AG10803 (cell line): ENCODE measurements at places on chromosomes 2 and 18.

- no peak for DNase-seq
Measured at GRCh38 chr2:57759131-57759530, 287.5 kb upstream of the VRK2 start.

GRCh38 chr2:120944575-120944974 lies 208.9 kb downstream of the GLI2 start:
- DNase-seq, result no peak

DNA sequence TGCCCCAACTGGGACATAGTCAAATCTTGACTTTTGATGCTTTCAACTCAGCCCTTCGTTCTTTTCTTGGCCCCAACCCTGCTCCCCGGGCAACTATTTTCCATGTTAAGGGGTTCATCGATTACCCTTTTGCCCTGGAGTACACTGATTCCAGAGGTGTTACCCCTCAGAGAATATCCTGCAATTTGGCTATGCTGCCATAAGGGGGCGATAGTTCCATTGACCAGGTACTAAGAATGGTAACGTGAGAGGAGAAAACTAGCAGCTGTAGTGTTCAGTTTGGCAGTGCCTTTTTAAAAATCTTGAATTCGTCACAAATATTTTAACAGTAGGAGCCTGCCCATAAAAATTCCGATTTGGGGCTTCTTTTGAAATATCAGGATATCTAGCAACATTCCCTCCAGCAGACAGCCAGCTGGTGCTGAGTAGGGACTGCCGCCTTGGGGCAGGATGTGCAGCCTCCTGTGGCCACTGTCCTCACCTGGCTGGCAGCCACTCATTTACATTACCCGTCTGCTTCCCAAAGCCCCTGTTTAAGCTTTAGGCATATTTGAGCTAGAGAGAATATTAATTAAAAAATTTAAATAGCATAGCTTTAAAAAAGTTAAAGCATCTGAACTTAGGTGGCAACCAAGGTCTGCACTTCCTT lies 146.3 kb upstream of the SKOR2 start:
- DNase-seq, result no peak

DNA sequence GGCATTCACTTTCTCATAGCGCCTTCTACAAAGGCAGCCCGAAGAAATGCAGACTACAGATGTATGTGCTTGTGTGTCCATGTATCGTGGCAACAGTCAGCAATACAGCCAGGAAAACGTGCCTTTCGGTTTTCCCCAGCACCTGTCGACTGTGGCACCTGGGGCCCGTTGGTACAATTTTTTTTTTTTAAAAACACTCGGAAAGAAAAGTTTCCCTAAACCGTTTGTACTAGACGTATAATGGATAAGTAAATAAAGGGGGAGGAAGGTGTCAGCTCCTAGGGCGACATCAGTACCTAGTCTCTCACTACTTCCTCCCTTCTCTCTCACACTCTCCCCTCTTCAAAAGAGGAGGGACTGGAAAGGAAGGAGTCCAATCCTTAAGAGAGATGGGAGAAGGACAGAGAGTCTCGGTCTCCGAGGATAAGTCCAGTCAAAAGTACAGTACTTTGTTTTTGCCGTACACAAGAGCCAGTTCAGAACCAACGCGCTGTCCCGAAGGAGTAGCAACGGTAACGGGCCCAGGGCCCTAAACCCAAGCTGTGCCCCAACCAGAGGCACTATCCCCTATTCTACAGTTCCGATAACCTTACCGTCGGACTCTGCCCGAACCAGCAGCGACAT lies 759 bp downstream of the PPP4R3B start:
- DNase-seq, result peak; percentile 68

DNA sequence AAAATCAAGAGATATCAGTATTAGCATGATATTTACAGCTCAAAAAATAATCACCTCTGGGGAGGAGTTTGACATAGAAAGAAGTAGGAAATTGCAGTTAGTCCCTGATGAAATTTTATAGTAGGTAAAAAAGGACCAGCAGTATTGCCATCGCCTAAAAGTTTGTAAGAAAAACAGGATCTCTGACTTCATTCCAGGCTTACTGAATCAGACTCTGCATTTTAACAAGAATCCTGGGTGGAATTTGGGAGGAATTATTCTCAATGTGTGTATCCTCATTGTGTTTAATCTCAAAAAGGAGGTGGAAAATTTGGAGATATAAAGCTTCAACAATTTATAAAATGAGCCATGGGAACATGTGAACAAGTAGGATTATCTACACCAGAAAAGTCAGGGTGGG lies 31.2 kb upstream of the STAT1 start:
- DNase-seq, result peak; percentile 60

- no peak for DNase-seq
Measured at GRCh38 chr2:96153991-96154431, 8.8 kb upstream of the DUSP2 start.

DNA sequence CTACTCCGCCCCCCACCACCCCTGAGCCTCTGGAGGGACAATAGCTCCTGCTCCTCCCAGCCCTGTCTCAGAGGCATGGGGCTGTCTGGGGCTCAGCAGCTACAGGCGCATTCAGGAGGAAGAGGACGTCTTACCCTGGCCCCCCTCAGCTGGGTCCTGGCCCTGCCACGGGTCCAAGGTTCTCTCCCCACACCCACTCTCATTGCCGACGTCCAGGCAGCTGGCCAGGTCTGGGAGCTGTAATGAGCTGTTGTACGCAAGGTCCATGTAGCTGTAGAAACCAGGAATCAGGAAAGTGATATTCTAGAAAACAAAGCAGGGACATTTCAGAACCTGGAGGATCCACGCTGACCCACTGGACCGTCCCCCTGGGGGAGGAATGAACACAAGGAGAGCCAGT lies 13.5 kb downstream of the PASK start:
- no peak for DNase-seq

GRCh38 chr2:65681503-65681902 lies 249.1 kb upstream of the SPRED2 start:
- no peak for DNase-seq

- DNase-seq, result no peak
Measured at GRCh38 chr2:231523451-231524285, 6.6 kb downstream of the NMUR1 start.

DNA sequence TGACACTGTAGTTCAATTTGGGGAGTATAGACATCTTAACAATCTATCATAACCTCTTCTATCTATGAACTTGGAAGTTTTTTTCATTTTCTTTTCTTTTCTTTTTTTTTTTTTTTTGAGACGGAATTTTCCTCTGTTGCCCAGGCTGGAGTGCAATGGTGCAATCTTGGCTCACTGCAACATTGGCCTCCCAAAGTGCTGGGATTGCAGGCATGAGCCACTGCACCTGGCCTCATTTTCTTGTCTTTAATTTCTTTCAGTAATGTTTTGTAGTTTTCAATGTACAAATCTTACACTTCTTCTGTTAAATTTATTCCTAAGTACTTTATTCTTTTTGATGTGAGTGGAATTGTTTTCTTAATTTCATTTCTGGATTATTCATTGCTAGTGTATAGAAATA lies 14.6 kb downstream of the ASAP2 start:
- no peak for DNase-seq

- DNase-seq, result peak; percentile 60
Measured at GRCh38 chr2:140695155-140695554, 1435.7 kb downstream of the LRP1B start.
